CD4-positive, alpha-beta T cell treated with Interleukin-6 at 100 ng/mL for 8 hours (primary cell): ENCODE measurements at places on chromosomes 1 and 21.

GRCh38 chr21:24727803-24728440 is 879.4 kb downstream of the MRPL39 start:
- DNase-seq = no peak

DNA sequence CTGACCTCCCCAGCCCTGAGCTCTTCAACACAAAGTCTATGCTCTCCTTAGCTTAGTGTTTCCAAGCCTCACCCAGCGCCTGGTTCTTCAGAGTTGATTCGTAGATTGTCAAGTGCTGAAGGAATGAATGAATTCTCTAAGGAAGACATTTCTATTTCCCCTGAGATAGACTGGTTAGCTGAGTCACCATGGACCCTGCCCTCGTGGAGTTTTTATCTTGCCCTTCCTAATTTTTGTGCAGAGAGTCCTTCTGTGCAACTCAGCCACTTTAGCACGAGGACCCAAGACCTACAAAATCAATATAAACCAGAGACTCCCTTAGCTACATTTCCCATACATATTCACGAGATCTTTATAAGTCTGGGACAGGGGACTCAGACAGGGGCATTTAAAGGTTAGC is 2.6 kb upstream of the CD244 start:
- DNase-seq = no peak

GRCh38 chr1:1937061-1937460 is 18.0 kb upstream of the TMEM52 start:
- DNase-seq = no peak

GRCh38 chr1:38991638-38992411 is 749 bp downstream of the AKIRIN1 start:
- DNase-seq = no peak

GRCh38 chr1:41516168-41517061 is 31.9 kb upstream of the EDN2 start:
- DNase-seq = peak; percentile 42

DNA sequence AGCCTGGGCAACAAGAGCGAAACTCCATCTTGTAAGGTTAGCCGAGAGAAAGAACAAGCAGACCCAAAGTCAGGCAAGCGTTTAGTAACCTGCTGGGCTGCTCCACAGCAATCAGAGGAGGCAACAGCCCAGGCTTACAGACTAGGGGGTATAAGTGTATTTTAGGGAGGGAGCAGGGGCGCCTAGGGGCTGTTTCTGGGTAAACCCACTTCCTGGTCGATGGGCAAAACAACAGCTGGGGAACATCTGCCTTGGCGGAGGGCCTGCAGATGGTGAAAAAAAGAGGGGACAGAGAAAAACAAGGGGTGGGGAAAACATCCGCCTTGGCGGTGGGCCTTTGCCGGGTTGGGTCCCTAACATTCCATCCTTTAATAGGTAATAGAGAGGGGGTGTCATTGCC is 5.2 kb downstream of the TAS1R1 start:
- DNase-seq = no peak

- DNase-seq = no peak
Observed at GRCh38 chr1:228399531-228400236, 7.0 kb downstream of the TRIM11 start.

- DNase-seq = no peak
Observed at GRCh38 chr1:43255438-43256210, 14.2 kb upstream of the TMEM125 start.

GRCh38 chr1:110098222-110099026 is 13.8 kb upstream of the UBL4B start:
- DNase-seq = no peak

DNA sequence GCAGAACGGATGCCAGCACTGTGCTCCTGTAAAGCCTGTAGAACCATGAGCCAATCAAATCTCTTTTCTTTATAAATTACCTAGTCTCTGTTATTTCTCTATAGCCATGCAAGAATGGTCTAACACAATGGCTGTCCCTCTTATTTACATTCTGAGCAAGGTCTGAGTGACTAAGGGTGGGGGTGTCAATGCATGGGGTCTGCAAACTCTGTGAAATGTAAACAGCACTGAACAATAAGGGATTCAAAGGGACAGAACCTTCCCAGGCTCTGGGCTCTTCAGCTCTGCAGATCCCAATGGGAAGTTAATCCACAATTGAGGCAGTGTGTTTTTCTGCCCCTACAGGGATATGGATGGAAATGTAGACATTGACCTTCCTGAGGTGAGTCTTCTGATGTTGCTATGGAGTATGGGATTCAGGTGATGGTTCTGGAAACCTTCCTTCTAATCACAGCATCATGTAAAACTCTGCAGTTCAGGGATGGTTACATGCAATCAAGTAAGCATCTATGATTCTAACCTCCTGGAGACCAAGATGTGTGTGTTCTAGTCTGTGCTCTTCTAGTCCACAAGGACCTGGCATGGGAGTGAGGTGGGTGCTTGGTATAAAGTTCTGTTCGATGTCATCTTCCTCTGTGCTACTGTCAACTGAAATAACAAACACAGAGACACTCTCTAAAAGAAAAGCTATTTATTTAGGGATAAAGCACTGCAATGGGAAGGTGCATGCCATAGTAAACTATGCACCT is 38.6 kb downstream of the CAPN9 start:
- DNase-seq = no peak

GRCh38 chr1:212368073-212368484 is 46.6 kb downstream of the PACC1 start:
- peak; percentile 44 for DNase-seq

DNA sequence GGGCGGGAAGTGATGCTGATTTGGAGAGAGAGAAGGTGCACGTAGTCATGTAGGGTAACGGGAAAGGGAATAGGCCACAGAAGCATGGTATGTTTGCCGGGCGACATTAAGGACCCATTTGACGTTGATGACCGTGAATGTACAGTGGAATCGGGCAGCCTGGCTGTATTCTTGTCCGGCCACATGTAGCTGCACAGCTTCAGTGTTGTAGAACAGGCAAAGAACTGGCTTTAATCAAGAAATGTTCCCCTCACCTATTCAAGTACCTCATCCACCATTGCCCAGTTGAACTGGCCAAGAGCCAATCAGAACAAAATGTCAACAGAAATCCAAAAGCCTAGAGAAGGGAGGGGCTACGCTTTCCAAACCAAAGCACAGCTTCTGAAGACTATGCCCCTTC is 104.8 kb downstream of the DHRS3 start:
- no peak for DNase-seq

DNA sequence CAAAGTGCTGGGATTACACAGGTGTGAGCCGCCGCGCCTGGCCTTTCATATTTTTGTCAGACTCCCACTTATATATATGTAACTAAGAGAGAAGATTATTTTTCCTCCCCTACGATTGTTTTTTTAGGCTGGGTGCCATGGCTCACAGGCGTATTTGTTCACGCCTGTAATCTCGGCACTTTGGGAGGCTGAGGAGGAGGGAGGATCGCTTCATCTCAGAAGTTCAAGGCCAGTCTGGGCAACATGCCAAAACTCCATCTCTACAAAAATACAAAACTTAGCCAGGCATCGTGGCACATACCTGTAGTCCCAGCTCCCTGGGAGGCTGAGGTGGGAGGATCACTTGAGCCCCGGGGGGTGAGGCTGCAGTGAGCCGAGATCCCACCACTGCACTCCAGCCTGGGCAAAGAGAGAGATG is 23.9 kb upstream of the ITLN2 start:
- no peak for DNase-seq

GRCh38 chr21:41196993-41197392 is 29.0 kb downstream of the BACE2 start:
- no peak for DNase-seq

DNA sequence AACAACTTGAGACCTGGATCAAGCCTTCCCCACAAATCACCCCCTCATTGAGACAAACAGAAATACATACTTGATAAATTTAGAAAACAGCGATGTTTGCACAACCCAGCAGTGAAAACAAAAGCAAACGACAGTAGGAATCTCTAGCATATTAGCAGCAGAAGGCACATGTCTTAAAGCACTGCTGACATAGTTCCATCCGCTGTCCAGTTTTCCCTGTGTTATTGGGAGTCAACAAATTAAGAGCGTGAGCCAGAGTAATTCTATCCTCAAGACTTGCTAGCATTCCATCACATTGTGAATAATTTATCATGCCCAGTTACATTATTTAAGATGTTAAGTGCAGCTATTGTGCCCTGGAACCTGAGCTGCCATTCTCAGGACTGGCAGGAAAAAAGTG is 55.3 kb downstream of the IGSF5 start:
- DNase-seq = no peak

- DNase-seq = no peak
Observed at GRCh38 chr21:36544545-36544944, 64.6 kb upstream of the CLDN14 start.

DNA sequence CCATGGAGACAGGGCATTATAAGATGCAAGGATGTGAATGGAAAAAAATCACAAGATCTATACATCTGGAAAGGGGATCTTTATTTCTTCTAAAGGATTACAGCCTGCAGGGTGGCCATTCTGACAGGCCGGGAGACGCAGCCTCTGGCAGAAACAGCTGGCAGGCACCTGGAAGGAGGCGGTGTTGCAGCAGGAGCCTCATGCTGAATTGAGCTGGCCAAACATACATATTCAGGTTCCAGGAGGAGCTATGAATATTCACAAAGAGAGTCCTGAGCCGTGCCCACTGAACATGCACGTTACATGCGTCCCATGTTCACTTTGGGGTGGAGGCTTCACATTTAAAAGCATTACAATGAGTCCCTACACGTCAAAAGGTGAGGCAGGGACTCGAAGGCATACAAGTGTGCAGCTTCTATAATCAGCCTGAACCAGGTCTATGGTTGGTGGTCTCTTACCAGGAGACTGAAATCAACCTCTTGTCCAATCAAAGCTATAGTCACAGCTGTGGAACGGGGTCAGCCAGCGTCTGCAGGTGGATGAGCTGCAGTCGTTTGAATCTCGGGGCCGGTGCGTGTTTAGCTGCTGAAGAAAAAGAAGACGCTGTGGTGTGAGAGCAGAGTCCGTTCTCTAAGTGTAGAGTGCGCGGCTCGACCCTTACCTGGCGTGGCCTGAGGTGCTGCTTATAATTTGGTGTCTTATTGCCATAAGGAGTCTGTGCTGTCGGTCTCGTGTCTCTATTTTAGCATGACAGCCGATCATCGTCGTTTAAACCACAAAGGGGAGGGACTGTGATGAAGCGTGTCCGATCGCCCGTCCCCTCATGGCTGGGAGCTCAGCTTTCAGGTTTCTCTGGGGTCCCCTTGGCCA is 183.0 kb downstream of the ETS2 start:
- DNase-seq = no peak

DNA sequence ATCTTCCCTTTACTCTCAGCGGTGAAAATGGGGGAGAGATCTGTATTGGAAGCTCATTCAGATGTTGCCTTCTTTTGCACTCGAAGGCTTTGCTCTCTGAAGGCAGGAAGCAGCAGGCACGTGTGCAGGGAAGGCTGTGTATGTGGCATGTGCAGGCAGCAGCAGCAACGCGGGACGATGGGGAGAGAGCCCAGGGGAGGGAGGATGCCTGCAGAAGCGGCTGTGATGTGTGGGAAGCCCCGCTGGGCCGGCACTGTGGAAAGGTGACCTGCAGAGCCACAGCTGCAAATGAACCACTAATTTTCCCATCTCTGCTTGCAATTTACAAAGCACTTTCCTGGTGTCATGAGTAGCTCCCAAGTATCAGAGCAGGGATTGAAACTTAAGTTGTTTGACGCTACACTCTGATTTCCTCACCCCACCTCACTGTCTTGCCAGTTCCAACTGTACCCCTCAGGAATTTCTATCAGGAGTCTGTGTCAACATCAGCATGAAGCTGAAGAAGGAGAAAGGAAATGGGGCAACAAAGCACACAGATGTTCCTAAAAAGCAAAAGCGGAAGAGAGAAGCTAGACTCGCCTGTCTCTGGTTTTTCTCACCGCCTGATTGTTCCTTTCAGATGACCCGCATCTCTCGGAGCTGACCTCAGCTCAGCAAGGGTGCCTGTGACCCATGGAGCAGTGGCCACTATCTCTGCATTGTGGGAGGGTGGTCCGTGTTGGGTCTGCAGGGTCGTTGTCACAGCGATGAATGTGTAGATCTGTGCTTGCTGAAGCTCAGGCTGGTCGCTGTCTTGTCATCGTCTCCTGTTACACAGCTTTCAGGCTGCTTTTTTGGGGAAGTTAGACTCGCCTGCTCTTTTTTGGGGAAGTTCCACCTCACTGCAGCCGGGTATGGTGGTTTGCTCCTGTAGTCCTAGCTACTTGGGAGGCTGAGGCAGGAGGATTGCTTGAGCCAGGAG is 156.1 kb downstream of the KIF26B start:
- no peak for DNase-seq

DNA sequence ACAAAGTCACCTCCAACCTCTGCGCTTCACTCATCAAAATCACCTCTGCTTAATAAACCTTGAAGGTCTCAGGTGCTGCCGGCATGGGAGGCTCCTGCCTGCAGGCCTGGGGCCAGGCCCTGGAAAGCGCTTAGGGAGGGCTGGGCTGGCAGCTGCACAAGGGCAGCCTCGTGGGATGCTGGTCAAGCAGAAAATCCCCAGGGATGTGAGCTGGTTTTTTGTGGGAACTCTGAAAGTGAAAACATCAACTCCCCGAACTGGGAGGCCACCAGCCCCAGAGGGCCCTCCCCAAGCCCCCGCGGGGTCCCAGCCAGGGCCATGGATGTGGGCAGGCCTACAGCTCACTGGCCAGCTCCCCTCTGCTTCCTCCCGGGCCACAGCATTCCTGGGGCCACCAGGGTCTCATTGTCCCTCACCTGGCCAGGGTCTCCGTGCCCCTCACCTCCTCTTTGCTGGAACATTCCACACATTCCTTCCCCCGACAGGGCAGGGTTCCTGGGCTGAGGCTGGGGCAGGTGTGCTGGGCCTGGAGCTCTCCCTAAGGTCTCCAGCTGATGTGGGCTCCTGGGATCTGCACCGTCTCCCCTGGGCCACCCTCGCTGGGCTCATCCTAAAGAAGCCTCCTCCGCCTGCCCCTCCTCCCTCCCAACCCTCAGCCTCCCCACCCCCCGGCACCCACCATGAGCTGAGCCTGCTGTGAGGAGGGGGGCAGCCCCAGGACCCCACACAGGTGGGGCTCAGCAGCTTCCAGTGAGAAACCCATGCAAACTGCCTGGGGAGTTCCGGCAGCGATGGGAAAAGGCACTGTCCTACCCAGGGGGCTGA is 36.0 kb upstream of the POFUT2 start:
- DNase-seq = no peak

DNA sequence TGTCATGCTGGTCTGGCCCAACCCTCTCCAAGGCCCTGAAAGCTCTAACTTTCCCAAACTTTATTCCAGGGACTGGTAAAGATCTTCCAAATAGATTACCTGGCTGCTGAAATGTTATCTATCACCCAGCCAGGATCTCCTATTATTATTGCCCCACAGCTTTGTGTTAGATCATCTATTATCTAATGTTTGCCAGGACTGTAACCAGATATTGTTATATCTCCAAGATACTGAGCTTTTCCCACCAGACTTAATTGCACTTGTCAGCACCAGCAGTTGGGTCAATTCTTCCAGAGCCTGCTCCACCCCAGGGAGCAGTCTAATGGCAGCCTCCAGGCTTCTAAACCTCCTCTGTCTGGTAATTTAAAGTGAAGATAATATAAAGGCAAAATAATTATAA is 59.1 kb downstream of the PRDX6 start:
- no peak for DNase-seq

- no peak for DNase-seq
Observed at GRCh38 chr21:30126576-30126975, 40.0 kb downstream of the CLDN17 start.

GRCh38 chr1:67818725-67819301 is 14.5 kb downstream of the GNG12 start:
- DNase-seq = no peak
